ENCODE measurements at places on chromosomes 7 and 10.
A peak's percentile ranks its signal among the peaks of the same experiment; 100 is the strongest.

- no peak for DNase-seq
Observed at GRCh38 chr10:13970957-13971353, 359.8 kb downstream of the FRMD4A start.

GRCh38 chr7:85184599-85185423 is 2.0 kb downstream of the SEMA3D start:
- DNase-seq, result peak; percentile 60

GRCh38 chr10:127982601-127983000 is 75.7 kb downstream of the PTPRE start:
- DNase-seq, result no peak

- DNase-seq, result peak; percentile 90
Observed at GRCh38 chr10:76576276-76576962, 1061.2 kb downstream of the KCNMA1 start.

DNA sequence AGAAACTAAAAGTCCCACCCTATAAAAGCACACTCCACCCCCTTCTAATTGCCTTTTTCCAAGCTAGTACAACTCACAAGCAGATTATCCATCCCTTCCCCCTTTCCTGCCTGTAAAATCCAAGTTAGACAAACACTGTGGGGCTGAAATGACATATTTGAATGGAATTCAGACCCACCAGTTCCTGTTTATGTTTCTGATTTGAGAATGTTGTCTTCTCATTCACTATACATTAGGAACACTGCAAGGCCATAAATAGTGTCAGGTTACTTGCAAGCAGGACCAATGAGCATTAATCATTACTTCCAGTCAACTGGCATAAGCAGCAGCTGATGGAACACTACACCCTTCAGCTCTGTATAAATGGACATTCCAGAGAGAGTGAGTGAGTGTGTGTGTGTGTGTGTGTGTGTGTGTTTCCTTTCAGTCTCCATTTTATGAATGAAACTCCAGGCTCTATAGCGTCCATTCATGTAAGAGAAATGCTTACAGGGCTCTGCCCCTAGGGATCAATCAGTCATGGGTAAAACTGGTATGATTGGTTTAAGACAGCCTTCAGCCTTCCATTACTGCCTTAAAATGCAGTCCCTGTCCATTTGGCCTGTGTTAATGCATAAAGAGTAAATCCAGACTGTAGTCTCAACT is 69.3 kb downstream of the ETV1 start:
- peak; percentile 100 for DNase-seq

GRCh38 chr7:90824386-90825307 is 228.5 kb downstream of the CDK14 start:
- DNase-seq, result peak; percentile 89

DNA sequence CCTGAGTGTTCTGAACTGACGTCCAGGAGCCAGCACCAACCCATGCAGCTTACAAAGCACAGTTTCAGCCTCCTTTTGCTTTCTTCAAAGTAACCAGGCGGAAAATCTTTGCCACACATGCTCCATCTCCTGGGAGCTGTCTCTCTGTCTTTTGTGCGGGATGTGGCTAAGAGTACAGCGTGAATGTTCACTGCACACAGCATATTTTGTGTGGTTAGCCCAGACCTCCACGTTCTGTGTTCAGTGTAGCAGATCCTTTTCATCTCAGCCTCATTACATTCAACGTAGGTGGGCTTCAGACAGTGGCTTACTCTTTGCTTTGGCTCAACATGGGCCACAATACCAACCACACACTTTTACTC is 200.8 kb downstream of the TNS3 start:
- no peak for DNase-seq

- DNase-seq, result no peak
Observed at GRCh38 chr10:80196950-80197315, 8.4 kb downstream of the ANXA11 start.

Data from fibroblast of skin of scalp (primary cell).